H7 (cell line): ENCODE measurements at places on chromosomes 11 and 22. TPM values are rescaled to one million over a fixed set of nuclear protein-coding genes. Genes with fewer than 3 reads are reported as not detected.

- DNase-seq, result no peak
Observed at GRCh38 chr11:31421820-31422219, 52.2 kb downstream of the DNAJC24 start.

DNA sequence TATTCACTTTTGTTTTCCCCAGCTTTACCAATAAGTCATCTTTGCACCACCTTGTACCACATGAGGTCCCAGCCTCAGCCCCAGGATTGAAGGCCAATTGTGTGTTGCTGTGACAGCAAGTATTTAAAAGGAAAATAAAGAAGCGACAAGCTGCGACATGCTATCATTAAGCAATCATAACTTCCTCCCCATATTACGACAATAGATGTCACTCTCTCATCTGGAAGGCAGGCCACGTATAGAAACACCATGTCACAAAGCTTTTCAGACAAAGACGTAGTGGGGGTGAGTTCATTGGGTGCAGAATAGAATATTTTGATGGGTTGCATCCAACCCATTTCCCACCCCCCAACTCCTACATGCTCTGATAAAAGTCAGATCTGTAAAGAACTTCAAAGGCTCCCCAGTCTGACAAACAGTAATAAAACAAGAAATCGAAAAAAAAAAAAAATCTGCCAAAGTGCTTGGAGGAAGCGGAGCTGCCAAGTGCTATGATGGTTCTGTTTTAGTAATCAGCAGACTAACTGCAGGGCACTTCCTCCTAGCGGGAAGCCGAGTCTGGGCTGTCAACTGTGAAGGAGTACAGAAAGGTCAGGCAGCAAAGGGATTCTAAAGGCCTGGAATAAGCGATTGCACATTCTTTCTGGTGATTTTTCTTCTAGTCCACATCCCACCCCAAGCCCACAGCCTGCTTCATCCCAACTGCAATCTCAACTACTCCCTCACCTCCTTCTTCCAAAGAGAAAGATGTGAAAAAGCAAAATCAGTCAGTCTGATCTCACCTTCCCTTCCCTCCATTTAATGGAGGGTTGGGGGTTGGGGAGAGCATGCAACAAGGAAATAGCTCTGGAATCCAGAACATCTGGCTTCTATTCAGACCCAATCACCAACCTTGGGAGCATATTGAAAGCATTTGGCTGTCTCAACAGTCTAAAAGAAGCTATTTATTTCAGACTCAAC lies 131.4 kb upstream of the UBASH3B start:
- no peak for DNase-seq

GRCh38 chr22:48535868-48536540 lies 1291.7 kb downstream of the BRD1 start:
- no peak for DNase-seq

GLB1L3 gene
- 24.0 and 35.0 TPM in 2 replicates for total RNA-seq

DNA sequence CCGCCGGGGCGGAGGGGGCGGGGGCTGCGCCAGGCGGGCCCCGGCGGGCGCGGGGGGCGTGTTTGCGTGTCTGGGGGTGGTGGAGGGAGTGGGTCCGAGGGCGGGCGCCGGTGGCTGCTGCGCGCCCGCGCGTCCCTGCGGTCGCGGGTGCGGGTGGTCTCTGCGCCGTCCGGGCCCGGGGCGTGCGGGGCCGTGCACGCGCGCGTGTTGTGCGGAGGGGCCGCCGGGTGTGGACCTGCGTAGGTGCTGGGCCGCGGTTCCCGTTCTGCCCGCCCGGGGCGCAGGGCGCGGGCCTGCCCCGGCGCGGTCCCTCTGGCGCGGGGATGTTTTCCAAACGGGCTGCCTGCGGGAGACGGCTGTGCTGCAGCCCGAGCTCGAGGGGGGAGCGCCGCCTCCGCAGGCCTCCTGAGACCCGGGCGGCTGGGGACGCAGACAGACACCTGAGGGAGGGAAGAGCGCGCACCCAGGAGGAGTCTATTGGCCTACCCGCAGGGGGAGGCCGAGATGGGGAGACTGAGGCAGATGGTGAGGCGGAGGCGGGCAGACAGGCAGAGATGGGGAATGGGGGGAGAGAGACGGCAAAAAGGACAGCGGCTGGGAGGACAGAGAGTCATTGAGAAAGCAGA lies 442 bp downstream of the PELI3 start:
- no peak for DNase-seq

APOA4 gene
- total RNA-seq, result not detected in 2 replicates

MS4A15 gene
- total RNA-seq, result 0.10 TPM in 1 of 2 replicates, not detected in the other

HTR3A gene
- total RNA-seq, result 2.0 and 5.4 TPM in 2 replicates

- no peak for DNase-seq
Observed at GRCh38 chr11:67609316-67609715, 2.6 kb downstream of the NDUFV1 start.

- DNase-seq, result no peak
Observed at GRCh38 chr11:74679513-74679865, 51.7 kb downstream of the CHRDL2 start.
